HFFc6 (cell line): ENCODE measurements at places on chromosomes 12 and 14. TPM values are rescaled to one million over a fixed set of nuclear protein-coding genes. Genes with fewer than 3 reads are reported as not detected.
A peak's percentile ranks its signal among the peaks of the same experiment; 100 is the strongest.

DNA sequence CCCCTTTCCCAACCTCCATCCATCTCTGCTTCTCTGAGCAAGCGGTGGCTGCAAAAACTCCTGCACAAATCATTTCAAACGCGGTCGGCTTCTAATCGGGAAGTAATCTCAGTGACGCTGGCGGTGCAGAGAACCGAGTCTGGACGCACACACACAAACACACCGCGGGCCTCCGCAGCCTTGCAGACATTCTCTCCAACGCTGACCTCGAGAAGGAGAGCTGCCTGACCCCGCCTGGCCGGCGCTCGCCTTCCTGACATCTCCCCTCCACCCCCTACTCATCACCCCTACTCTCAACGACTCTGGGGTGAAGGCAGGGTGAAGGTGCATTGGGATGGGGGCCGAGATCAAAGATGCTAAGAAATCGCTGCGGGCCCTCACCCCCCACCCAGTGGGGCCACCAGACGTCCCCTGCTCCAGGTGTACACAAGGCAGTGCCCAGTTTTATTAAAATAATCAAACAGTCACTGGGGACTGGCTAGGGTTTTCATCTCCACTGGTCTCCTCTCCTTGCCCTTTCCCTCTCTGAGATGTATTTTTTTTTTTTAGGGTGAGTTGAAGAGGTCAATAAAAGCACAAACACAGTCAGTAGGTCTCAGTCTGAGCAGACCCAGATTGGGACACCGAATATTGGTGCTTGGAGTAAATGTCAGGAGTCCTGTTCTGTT is 506 bp upstream of the TBX5 start:
- DNase-seq: peak; percentile 62

DNA sequence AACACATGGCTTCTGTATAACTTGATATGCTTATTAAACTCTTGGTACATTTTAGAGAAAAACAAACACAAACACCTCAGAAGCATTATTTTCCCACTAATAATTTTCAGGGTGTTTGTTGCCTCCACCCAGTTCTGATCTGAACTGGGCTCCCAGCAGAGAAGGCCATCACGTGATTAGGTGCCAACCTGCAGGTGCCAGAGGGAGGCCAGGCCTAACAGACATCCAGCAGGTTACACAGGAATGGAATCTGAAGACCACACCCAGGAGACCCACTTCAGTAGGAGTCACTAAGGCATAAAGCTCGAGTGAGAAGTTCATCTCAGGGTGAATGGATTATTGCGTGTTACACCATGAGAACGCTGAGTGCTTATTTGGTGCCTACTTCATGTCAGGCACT is 8.9 kb downstream of the SLC6A12 start:
- no peak for DNase-seq

Gene SRSF9
- total RNA-seq: 229 to 253 TPM (median 234 TPM) in 3 replicates

DNA sequence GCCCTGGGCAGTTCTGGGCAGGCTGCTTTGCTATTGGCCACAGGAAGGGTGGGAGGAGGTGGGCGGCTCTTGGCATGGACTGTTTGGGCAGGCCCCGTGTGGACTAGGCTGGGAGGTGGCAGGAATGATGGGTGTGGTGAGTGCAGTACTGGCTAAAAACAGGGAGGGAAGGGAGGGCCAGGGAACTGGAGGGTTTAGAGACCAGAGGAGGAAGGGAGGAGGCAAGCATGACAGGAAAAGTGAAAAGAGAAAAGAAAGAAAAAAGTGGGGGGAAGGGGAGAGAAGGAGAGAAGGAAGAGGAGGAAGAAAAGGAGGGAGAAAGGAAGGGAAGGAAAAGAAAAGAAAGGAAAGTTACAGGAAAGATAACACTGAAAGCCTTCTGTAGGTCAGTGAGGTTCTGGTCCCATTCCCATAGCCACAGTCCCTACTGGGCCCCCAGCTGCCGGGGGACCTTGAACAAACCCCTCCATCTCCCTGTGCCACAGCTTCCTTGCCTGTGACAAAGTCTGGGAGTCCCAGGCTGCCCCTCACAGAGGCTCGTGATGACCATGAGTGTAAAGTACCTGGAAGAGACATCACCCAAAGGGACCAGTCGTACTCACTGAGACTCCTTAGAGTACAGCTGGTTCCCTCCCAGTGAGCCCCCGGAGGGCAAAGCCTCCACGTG is 1.1 kb upstream of the C14orf132 start:
- DNase-seq: peak; percentile 48

DNA sequence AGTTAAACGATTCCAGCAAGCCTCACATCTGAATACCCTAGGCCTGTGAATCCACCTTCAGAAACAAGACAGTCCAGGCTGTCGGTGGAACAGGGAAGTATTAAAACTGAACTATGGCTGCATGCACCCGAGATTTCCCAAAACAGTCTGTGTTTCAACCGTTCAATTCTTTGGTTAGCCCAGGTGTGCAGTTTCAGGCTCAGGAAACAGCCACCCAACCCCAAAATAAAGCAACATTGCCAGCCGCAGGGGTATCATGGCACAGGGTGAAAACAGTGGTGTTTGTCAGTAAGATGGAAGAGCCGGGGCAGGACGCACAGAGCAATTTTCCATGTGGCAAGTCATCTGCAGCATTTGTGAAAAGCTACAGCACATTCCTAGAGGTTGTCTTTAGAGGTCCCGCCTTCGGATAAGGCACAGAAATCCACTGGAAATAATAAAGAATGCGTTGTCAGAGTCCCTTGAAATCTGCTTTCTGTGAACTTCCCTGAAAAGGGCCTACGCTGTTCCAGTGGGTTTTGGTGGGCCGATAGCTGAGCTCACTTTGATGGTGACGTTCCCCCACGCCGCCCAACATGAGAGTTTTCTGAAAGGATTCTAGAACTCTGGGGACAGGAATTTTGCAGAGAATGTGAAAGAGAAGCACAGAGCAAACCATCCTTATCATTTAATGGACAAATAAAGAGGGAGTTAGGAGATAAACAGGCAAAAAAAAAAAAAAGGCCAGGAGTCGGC is 84.9 kb downstream of the BCL11B start:
- no peak for DNase-seq

Gene COCH
- total RNA-seq: not detected in 2 replicates

Gene LRRIQ1
- 0.24 to 0.57 TPM in 2 of 3 replicates, not detected in the other for total RNA-seq

Gene SLC38A4
- 8.5 and 11.0 TPM in 2 replicates for total RNA-seq

Gene TAS2R20
- 0.18 to 0.34 TPM (median 0.19 TPM) in 3 replicates for total RNA-seq

DNA sequence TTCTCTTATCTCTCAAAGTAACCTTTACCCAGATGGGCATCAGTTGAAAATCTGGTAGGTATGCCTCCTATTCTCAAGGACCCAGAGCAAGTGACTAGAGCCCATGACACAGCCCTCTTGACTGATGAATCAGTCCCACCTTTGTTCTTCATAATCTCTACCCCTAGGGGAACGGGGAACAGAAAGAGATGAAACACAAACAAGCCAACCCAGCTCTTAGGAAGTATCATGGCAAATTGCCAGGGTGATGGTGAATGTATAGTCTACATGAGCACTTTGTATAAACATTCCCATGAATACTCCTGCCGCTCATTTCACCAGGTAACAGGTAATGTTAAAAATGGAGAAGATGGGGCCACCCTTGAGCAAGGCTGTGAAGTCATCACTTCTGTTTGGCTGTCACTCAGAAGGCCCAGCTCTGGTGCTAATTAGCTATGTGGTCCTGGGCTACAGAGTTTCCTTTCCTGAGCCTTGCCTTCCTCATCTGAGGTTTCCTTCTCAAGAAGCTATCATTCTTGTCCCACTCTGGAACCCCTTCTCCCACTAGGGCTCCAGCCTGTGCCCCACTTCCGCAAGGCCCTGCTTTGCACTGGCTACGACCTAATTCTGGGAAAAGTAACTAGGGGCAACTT is 161.7 kb downstream of the ANO2 start:
- no peak for DNase-seq

DNA sequence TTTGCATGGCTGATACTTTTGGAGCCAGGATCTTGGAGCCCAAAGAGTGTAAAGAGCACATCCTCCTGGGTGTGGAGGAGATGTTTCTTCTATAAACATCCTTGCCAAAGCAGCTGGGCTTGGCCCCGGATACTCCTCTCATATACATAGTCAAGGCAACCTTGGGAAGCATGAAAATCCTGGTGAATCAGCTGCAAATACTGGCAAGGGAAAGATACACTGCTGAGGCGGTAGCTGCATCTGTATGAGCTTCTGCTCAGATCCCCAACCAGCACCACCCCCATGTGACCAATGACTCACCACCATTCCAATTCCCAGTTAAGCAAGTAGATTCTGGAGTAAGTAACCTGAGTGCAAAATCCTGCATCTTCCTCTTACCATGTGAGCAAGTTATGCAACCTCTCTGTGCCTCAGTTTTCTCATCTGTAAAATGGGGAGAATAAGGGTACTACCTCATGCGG is 567.4 kb downstream of the MED13L start:
- peak; percentile 82 for DNase-seq

DNA sequence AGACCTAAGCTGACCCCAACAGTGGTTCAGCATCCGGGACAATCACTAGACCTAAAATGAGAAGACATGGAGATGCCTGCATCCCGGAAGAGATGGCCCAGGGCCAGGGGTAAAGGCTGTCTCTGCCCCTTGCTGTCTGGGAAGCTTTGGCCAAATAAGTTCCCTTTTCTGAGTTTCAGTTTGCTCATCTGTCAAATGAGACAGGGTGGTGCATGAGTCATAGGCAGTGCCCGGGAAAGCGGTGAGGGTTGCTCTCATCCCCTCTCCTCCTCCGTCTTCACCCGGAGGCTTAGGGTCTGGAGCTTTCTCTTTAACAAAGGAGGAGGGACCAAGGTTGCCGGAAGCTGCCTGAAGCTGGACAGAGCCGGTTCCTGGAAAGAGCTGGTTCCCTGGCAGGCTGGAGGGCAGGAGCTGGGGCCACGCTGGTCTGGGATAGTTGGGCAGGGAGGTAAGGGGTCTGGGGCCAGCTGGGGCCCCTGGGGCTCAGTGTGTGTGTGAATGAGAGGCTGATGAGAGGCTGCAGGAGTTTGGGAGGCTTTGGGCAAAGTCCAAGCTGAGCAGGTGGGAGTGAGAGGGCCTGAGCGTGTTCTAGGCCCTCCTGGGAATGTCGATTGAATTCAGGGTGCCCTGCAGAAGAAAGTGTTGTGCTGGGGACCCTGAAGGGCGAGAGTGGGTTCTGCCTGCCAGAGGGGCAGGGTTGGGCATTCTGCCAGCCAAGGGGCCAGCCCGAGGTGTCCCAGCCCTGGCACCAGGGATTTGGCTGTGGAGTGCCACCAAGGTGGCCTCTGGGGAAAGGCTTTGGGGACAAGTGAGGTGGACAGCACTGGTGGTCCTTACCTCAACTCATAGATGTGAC is at the start of gene SDSL:
SDSL (plus strand) TSS at position 351 of the 856 bp plus-strand sequence. CDS start 5,603 bp downstream, outside the sequence.
- peak; percentile 75 for DNase-seq

GRCh38 chr14:35244542-35244941 is 47.6 kb upstream of the PSMA6 start:
- no peak for DNase-seq

- no peak for DNase-seq
Observed at GRCh38 chr14:104099096-104100041, 13.9 kb downstream of the ASPG start.

Gene TMEM263
- total RNA-seq: 142 to 185 TPM (median 166 TPM) in 3 replicates

Gene KLRC4
- not detected in 3 replicates for total RNA-seq

DNA sequence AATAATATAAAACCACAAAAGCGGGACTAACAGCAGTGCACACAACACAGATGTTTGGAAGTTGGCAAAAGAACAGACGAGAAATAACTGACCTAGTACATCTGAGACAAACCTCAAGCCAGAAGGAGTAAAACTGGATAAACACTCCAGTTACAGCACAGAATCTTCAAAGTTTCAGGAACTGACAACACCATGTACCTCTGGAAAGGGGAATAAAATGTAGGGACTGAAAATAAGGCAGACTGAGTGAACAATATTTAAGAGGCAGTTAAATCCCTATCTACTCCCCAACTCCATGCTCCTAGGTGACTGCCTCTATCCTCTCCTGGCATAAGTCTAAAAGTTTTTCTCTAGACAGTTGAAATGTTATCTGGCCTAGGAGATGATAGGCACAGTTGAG is 57.9 kb downstream of the ZFYVE21 start:
- no peak for DNase-seq

DNA sequence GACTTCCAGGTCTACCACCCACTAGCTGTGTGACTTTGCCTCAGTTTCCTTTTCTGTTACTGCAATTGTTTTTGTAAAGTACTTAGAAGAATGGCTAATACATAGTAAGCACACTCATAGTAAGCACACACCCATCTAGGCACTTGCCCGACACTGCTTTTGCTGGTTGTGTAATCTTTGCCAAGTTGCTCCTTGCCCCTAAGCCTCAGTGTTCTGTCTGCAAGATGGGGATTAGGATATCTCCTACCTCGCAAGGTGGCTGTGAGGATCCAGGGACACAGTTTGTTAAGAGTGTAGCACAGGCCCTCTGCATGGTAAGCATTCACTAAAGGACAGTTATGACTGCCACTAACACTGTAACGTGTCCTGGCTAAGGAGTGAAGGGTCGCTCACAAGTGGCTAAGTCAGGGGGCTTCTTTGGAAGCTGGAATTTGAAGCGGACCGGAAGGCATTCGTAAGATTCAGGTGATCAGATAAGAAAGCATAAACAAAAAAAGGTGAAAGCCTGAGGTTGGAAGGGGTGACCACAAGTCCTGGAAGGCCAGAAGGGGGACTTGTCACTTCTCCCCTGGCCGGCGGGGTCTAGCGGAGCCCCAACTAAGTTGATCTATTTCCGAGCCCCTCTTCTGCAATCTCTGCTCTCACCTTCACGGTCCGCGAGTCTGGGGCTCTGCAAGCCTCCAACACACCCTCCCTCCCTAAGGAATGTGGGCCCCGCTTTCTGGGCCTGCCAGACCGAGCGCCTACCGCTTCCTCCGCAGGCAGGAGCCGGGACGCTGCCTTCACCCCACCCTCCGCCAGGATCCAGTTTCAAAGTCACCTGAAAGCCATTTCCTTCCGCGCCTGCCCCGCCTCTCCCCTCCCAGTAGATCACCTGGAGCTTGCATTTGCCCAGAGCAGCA is 1.5 kb upstream of the PLEKHG3 start:
- no peak for DNase-seq

- no peak for DNase-seq
Observed at GRCh38 chr14:96586056-96586455, 83.9 kb downstream of the PAPOLA start.

Gene KRT85
- not detected in 3 replicates for total RNA-seq

Gene SMIM41
- not detected in 3 replicates for total RNA-seq

Gene RNASE1
- not detected in 3 replicates for total RNA-seq

- no peak for DNase-seq
Observed at GRCh38 chr14:93102141-93102540, 13.6 kb downstream of the ITPK1 start.

Gene TMEM119
- 13.5 to 24.7 TPM (median 22.2 TPM) in 3 replicates for total RNA-seq

Gene NXPH4
- 4.0 to 8.2 TPM (median 5.7 TPM) in 3 replicates for total RNA-seq

DNA sequence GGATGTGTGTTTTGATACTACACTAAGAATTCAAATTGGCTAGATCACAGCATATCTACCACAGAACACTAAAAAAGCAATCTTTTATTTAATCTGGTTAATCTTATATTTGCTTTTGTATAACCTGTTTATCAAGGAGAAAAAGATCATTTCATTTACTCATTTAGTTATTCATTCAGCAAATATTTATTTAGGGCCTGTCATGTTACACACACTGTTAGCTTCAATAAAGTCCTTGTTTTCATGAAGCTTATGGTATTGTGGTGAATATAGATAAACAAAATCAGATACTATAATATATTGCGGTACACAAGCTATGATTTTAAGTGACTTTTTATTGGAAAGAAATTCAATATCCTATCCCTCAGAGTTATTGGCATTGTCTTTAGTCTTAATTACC is 350.8 kb downstream of the LRFN5 start:
- no peak for DNase-seq

- peak; percentile 16 for DNase-seq
Observed at GRCh38 chr12:27015730-27016076, 1.5 kb upstream of the TM7SF3 start.

Gene RHEBL1
- 0.48 to 1.6 TPM (median 0.59 TPM) in 3 replicates for total RNA-seq

GRCh38 chr14:64281805-64282204 is 12.4 kb downstream of the ESR2 start:
- DNase-seq: no peak

- no peak for DNase-seq
Observed at GRCh38 chr12:101713059-101713682, 15.7 kb downstream of the CHPT1 start.
